Activated CD4-positive, alpha-beta T cell treated with anti-CD3 and anti-CD28 coated beads, Interleukin-2, amount 50 U/mL, for 1 hour (primary cell): ENCODE measurements at places on chromosomes 4 and X.

DNA sequence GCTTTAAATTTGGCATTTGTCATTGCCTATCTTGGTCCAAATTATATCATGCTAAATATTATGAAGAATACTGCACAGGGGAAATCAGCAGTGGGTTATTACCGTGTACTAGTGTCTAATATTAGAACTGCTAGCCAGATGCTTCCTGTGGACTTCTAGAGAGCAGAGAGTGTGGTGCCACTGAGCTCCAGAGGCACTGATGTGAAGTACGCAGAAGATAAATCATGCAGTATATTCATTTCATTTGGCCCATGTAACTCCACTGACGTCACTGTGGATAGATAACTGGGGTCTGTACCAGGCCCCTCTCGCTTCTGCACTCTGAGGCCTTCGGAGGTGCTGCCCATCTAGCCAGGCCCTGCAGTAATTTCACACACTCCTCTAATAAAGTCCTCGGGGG is 80.0 kb downstream of the ALPK1 start:
- DNase-seq, result no peak

GRCh38 chr4:242121-242848 is 63.0 kb downstream of the ZNF732 start:
- DNase-seq, result peak; percentile 58

DNA sequence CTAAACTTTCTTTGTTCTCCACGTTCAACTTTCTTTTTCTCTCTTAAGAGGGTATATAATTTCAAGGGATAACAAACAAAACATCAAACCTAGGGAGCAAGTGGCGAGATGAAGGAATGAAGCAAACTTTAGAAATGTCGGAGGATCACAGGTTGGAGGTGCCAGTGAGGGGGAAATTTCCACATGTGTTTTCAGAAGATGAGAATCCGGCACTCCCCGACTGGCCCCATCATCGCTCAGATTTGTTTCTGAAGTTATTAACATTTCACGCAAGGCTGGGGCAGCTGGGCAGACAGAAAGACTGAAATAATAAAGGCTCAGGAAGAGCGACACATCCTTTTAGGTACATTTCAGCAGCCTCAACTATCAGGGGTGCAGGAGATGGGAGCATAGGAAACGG is 134.9 kb downstream of the SMIM20 start:
- no peak for DNase-seq

DNA sequence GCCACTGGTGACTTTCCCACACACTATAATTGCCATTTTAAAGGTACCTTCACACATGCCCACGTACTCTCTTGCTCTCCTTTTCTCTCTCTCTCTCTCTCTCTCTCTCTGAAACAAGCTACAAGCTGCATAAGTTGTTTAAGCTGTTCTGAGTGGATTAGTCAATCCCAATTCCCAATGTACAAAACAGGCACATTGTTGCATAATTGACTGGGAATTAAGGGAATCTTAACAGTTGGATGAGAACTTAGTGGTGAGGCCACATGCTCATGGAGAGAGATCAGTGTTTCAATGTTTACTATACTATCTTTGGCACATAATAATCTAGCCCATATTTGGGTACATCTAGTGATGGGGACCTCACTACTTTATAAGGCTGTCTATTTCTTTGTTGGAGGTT is 123.3 kb downstream of the ARHGEF9 start:
- no peak for DNase-seq

DNA sequence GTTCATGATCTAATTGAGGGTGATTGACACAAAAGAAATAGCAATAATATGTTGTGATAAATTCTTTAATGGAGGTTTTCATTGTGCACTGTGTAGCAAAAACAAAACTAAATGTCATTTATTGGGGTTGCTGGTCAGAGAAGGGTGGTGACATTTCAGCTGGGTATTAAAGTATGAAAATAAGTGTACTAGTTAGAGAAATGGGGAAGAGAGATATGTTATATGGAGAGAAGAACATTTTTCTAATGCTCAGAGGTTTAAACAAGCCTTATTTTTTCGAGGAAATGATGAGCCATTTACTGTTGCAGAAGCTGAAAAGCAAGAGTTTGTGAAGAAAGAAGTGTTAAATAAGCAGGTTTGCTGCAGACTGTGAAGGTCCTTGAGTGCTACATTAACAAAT is 142.7 kb upstream of the PAQR3 start:
- DNase-seq, result no peak

DNA sequence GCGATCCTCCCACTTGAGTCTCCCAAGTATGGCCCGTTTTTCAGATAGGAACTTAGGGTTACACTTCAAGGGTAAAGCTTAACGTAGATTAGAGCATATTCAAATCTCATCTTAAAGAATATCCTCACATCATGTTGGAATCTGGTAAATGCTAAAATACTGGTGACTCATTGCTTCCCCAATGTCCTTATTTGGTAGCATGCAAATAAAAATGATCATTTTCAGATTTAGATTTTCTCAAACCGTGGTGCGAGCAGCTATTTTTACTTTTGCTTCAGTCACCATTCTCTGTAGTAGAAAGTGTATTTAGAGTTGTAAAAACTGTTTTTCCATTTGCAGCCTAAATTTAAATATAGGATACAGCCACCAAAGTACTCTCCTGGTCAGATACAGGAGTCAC is 101.5 kb upstream of the MAML3 start:
- DNase-seq, result no peak
